ENCODE measurements at places on chromosomes 11 and 22.

DNA sequence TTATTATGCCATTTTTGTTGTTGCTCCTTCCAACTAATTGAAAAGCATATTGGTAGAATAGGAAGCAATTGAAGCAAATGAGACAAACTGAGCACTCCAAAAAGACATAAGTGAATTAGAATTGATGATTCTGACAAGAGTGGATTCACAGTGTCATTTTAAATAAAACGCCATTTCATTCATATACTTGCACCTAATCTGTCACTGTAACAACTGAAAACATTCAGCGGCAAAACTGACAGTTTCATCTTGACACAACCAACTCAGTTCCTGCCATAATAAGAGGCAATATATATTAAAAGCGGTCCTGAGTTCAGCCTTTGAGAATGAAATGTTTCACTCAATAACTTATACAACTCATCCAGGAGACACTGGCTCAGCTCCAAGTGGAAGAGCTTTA, 306.8 kb downstream of the CNTN5 start:
- no peak for DNase-seq

DNA sequence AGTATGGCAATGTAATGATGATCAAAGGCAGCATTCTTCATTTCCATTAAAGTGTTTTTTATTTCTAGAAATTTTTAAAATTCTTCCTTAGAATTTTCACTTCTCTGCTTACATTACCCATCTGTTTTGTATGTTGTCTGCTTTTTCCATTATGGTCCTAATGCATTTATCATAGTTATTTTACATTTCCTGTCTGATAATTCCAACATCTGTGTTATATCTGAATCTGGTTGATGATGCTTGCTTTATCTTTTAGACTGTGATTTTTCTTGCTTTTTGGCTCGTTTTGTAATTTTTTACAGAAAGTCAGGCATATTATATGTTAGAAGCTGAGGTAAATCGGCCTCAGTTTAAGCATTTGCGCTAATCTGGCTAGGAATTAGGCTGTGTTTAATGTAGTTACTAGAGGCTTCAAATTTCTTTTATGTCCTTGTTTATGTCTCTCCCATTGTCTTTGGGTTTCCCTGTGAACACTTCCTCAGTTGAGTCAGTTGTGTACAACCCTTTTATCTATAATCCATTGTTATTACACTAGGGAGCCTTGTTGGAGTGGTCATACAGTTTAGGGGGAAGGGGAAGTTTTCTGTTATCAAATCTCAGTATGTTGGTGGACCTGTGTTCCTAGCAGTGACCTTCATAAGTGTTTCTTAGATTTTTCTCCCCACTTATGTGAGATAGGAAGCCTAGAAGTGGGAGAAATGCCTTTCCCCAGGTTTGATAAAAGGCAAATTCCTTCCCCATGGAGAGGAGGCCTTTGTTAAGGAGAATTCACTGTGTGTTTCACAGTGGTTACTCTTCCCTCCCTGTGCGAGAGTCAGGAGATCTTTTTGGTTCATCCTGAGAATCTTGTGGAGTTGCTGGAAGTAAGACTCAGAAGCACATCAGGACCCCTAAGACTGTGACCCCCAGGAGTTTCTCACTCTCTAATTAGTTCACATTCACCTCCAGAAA, 437.5 kb downstream of the INSC start:
- no peak for DNase-seq

DNA sequence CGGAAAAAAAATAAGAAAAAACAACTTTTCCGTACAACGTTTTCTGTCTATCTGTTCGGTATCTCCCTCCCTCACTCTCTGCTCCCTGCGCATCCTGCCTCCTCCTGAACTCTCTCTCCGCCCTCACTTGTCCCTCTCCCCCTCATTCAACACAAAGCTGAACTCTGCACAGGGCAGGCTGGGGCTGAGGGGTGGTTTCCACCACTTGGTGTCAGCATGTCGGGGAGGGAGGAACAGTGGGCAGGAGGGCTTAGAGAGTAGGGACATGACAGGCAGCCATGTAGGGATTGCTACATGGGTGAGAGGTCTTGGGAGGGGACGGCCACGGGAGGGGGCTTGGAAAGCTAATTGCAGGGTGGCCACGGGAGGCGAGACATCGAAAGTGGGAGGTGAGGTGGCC, 17.6 kb downstream of the SLC22A12 start:
- no peak for DNase-seq

GRCh38 chr22:24685531-24686190, 82.7 kb downstream of the GGT1 start:
- DNase-seq = no peak

DNA sequence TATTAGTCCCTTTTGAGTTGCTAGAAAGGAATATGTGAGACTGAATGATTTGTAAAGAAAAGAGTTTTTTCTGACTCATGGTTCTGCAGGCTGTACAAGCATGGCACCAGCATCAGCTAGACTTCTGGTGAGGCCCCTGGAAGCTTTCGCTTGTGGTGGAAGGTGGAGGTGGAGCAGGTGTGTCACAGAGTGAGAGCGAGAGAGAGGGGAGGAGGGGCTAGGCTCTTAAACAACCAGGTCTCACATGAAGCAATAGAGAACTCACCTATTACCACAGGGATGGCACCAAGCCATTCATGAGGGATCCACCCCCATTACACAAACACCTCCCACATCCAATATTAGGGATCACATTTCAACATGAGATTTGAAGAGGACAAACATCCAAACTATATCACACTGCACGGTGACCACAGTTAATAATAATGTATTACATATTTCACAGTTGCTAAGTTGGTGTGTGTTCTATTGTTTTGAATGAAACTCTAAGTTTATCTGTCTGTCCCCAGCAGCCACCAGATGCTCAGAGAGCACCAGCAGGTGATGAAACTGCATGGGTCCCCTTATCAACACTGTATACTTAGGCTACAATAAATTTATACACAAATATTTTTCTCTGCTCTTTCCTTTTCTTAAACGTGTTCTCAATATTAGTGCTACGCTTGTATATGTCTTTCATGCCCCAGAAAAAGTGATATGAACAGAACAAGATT, 14.1 kb downstream of the ZFP91 start:
- no peak for DNase-seq

- peak; percentile 91 for DNase-seq
Measured at GRCh38 chr11:76783294-76783895, at the start of gene TSKU. TSS of gene TSKU (plus strand) at chr11:76783356. CDS start at chr11:76795617, 12,261 bp downstream.
